ENCODE measurements at places on chromosomes 5 and 9. TPM values are rescaled to one million over a fixed set of nuclear protein-coding genes. Genes with fewer than 3 reads are reported as not detected.

The FBP2 gene
- not detected for total RNA-seq

The TRPM6 gene
- total RNA-seq, result 1.7 TPM

The PRSS3 gene
- not detected for total RNA-seq

The STK32A gene
- 3.2 TPM for total RNA-seq

The HTR4 gene
- total RNA-seq, result not detected
